Testis (tissue), 5 donors: ENCODE measurements at places on chromosomes 12 and 14.

DNA sequence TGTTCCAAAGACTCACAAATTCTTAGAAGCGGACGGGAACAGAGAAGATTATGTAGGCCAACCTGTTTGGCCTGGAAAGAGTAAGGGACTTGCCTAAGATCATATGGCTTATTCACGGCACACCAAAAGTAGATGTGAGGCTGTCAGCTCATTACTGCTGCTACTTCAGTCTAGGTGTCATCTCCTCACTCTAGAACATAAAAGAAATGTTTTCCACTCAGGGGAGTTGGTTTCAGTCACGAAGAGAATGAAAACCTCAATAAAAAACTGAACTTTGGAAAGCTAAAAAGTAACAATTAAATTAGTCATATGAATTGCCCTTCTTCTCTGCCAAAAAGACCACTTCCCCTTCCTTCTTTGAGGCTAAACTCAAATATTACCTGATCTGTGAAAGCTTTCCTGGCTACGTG, 658 bp upstream of the CEP128 start:
- no peak for DNase-seq

- DNase-seq: no peak
Observed at GRCh38 chr12:40717576-40717975, 25.3 kb downstream of the CNTN1 start.

GRCh38 chr12:24719293-24719721, 229.6 kb downstream of the BCAT1 start:
- no peak for DNase-seq

DNA sequence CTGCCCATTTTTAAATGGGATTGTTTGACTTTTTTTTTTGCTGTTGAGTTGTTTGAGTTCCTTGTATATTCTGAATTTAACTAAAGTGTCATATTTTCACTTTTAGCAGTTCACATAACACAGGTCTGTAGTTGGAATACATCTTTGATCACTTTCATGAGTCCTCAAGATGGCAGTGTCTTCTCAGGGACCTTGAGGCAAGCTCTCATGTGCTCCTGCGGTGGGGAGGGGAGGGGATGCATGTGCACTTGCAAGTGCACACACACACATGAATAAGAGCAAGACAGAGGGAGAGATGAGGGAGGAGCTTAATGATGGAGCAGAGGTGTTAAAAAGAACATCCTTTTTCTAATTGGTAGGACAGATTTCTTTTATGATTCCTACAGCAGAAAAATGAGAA, 291.4 kb upstream of the OR4E1 start:
- no peak for DNase-seq

DNA sequence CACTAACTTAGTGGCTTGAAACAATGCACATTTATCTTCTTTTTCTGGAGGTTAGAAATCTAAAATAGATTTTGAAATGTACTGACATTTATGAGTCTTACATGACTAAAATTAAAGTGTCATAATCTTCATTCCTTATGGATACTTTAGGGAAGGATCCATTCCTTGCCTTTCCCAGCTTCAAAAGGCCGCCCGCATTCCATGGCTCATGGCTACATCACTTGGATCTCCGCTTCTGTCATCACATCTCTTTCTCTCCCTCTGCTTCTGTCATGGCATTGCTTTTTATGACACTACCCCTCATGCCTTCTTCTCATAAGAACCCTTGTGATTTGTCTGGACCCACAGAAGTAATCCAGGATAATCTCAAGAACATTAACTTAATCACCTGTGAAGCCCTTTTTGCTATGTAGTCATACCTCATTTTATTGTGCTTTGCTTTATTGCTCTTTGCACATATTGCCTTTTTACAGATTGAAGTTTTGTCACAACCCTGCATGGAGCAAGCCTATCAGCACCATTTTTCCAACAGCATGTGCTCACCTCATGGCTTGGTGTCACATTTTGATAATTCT, 66.5 kb downstream of the GARIN6 start:
- DNase-seq: no peak

DNA sequence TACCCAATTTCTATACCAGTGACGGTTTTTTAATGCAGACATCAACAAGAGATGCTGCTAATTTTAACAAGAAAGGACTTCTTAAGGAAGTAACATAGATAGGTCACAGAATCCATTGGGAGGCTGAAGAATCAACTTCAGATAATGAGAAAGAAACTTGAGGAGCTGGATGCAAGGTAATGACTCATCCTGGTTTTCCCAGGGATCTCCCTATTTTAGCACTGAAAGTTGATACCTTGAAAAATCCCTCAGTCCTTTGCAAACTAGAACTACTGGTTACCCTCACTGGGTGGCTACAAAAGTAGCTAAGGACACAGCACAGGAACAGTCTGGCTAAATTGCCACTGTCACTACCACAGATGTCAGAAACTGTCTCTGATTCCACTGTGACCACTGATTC, 561.9 kb downstream of the FLRT2 start:
- no peak for DNase-seq

- no peak for DNase-seq
Observed at GRCh38 chr14:95206534-95206933, 49.2 kb upstream of the DICER1 start.

- no peak for DNase-seq
Observed at GRCh38 chr14:36915081-36915480, 253.4 kb downstream of the PAX9 start.

- DNase-seq: no peak
Observed at GRCh38 chr12:12612358-12612757, 682 bp downstream of the CREBL2 start.

GRCh38 chr14:33553706-33554278, 397.1 kb downstream of the EGLN3 start:
- DNase-seq: no peak
